NCI-H1105 treated with DMSO at 0.1 percent for 48 hours (cell line): ENCODE measurements at places on chromosomes 4 and X.

DNA sequence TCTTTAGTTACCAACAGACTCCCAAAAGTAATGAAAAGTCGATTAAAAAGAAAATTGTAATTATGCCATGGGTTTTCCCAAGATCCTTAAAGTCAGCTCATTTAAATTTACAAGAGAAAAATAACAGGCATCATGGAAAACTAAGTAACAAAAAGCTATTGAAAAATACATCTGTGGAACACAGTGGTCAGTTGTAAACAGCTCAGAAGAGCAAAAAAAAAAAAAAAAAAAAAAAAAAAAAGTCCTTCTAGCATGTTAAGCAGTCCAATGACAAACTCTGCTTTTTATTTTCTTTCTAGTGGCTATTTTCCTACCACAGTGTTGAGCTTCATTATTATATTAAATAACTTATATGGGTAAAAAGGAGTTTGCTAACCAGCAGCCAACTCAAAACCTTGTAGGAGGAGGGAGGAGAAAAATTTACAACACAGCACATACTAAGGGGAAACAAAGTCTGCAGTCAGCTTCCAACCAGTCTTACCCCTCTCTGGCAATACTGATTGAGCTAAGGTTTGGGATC is 44.9 kb downstream of the RASGEF1B start:
- DNase-seq: no peak

DNA sequence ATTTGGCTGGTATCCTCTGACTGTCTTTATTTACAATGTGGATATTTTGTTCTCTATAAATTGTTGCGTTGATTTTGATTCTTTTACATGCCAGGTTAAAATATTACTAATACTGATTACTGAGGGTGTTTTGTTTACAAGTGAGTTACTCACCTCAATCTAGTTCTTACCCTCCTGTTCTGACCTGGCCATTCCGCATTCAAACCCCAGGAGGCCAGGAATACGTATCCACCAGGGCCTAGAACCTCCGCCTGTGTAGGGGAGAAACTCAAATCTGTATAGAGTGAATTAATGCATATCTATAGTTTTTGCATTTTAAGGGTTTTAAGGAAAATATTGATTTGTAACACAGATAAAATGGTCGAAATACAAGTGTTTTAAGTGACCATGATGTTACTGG is 2.6 kb upstream of the ZFP42 start:
- DNase-seq: no peak

GRCh38 chr4:21986307-21986706 is 37.7 kb upstream of the KCNIP4 start:
- DNase-seq: no peak

DNA sequence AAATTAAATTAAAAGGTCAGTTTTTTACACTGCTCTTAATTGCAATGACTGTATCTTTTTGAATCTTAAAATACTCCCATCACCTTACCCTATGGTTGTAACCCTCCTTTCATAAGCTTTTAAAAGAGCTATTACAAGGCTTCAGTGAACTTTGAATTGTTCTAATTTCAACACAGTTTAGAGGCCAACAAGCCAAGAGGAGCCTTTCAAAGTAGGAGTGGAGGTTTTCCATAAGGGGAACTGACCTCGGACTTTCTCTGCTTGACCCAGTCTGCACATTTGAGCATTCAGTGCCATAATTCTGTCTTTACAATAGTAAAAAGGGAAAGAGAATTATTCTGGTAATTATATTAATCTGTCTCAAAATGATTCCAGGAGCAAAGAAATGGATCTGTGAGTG is 98.9 kb downstream of the PARM1 start:
- no peak for DNase-seq

DNA sequence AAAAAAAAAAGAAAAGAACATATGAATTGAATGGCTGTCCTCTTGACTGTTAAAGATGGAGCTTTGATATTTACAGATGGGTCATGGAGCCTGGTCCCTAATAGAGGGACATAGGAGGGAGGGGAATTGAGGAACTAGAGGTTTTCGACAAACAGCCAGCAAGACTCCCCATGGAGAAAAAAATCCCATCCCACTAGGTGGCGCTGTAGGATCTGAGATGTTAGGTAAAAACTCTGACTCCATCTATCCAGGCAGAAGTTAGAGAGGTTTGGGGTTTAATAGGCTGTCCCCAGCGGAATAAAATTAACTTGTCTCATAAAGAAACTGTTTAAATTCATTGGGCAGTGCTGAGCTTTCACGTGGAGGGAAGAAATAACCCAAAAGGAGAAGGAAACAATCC is 45.9 kb downstream of the HMGB2 start:
- DNase-seq: no peak

- DNase-seq: peak; percentile 68
Measured at GRCh38 chrX:74925225-74926088, at the start of gene NEXMIF. NEXMIF (minus strand) TSS chrX:74925452.

DNA sequence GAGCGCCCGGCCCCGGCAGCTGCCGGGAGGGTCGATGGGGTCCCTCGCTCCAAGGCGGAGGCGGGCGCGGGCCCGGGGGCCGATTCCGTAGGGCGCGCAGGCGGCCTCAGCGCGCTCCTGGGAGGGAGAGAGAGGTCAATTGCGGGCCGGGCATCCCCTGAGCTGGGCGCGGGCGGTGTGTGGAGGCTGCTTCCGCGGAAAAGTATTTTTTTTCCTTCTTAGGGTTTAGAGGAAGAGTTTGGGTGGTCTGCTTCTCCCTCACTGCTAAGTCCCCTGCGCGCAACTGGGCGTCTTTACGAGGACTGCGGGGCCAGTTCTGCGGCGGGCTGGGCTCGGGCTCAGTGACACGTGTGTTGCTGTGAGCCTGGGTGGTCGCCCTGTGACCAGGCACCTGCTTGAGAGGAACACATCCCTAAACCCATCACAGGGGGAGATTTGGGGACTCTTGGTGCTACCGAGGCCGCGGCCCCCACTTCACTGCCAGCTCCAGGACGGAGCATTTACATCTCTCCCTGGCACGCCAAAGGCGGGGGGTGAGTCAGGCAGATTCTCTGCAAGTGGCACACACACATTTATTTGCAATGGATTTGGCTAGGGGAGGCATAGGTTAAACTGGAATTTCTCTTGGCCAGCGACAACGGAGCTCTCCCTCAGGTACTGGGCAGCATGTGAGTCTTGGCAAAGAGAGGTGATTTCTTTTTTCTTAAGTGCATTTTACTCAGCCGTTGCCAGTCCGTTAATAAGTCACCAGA is 151.2 kb upstream of the SLC4A4 start:
- no peak for DNase-seq
